Right cardiac atrium (tissue), 5 donors: ENCODE measurements at places on chromosomes 16 and 17. TPM values are rescaled to one million over a fixed set of nuclear protein-coding genes. Genes with fewer than 3 reads are reported as not detected.

CLEC18C gene
- total RNA-seq, result 0.18 TPM

NPIPB12 gene
- 32.6 TPM for total RNA-seq

PSKH1 gene
- 30.0 TPM for total RNA-seq

BFAR gene
- total RNA-seq, result 32.6 TPM

ADAT1 gene
- 24.0 TPM for total RNA-seq

WFDC1 gene
- 0.34 TPM for total RNA-seq

PRSS53 gene
- 1.5 TPM for total RNA-seq

DCUN1D3 gene
- 10.4 TPM for total RNA-seq

CIBAR2 gene
- total RNA-seq, result not detected

SPHK1 gene
- total RNA-seq, result 3.7 TPM

- no peak for DNase-seq
These were observed 10.5 kb downstream of the PIMREG start for GRCh38 chr17:6454495-6455320.

DNA sequence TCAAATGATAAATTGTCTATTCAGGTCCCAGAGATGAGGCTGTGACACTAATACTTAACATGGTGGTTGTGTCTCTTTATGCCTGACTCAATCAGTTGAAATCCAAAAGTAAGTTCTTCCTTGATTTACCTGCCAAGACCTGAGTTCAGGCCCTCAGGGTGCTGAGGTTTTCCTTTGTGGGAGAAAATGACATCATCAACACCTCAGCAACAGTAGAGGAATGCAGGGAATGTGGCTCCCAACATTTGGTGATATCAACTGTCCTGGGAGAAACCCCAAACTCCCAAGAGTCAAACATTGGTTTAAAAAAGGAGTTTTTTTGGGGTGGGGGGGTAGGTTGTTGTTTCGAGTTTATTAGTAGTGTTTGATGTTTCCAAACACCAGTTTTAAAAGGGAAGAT lies 14.7 kb downstream of the RNF43 start:
- DNase-seq, result no peak

DNA sequence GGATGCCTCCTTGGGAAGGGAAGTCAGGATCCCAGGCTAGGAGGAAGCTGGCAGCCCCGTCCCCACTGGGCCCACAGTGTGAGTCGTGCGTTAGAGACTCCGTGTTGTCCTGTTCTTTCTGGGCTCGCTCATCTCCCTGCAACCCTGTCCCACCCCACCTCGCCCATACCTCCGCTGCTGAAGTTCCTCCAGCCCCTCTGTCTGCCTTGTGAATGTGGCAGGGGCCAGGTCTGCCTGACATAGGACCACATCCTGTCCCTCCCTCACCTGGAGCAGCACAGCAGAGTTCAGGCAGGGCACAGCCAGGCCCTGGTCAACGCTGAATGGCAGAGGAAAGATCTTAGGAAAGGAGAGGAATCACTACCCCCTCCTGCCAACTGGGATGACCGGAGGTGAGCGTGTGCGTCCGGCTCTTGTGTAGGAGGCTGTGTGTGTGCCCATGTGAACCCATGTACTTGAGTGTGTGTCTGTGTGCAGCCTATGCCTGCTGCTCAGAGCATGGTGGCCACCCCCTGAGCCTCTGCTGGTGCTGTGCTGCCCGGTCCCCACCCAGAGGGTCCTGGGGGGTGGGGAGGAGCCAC lies 12.8 kb downstream of the KCNJ18 start:
- DNase-seq, result peak; percentile 34

- peak; percentile 82 for DNase-seq
These were observed 999 bp upstream of the FLYWCH2 start for GRCh38 chr16:2881783-2882649.

- DNase-seq, result peak; percentile 61
These were observed 3.9 kb downstream of the TRIM25 start for GRCh38 chr17:56909742-56910508.

DNA sequence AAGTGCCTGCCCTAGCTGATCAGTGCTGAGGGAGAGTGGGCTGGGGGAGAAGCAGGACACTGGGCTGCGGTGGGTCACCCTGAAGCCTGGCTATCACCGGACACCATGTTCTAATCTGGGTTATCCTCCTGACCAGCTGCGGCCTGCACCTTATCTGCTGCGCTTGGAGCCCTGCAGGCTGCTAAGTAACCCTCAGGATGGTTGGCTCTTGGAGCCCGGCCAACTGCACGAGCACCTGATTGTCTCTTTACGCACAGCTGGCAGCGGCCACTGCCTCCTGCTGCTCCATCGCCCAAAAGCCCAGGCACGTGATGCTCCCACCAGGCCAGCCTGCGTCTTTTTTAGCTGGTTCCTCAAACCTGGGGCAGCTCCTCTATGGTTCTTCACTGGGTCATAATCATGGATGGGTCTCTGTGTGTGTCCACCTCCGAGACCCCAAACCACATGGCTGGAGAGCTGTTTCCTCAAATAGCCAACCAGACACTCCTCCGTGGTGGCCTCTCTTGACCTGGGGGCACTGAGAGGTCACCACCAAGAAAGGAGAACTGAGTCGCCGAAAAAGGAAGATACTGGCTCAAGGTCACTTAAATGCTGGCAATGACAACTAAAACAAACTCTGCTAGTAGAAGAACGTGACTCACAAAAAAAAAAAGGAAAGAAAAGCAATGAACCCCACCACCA lies 21.7 kb downstream of the SPHK1 start:
- DNase-seq, result peak; percentile 78

DNA sequence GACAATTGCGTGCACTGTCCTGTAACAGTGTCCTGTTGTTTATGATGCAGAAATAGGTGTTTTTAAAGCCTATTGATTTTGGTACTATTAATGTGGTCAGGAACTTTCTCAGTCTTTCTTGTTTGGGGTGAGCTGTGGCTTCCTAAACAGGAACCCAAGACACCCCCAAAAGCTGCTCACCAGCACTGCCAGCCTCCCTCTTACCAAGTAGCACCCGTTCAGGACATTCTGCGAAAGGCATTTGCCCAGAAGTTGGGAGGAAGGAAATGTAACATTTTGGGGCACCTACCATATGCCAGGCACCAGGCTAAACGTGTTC lies 21.6 kb upstream of the STH start:
- DNase-seq, result no peak

- no peak for DNase-seq
These were observed 64.9 kb upstream of the LGALS9 start for GRCh38 chr17:27565874-27566670.
